ENCODE measurements at places on chromosomes 13 and 19.
A peak's percentile ranks its signal among the peaks of the same experiment; 100 is the strongest.

- no peak for DNase-seq
Measured at GRCh38 chr13:111423168-111423785, 102.8 kb downstream of the TEX29 start.

DNA sequence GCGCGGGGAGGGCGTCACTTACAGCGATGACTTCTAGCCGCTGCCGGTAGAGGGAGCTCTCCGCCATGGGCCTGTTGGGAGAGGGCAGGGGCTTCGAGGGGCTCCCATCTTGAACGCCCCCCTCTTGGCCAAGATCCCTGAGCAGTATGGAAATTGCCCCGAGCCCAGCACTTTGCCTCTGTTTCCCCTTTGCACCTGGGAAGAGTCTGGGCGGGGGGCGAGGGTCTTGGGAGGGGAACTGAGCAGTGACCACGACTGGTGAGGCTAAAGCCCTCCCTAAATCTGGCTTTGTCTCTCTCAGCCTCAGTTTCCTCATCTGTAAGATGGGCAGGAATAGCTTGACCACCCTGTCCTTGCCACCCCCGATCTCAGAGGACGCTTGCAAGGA is 2.8 kb downstream of the PALM3 start:
- DNase-seq, result peak; percentile 66

DNA sequence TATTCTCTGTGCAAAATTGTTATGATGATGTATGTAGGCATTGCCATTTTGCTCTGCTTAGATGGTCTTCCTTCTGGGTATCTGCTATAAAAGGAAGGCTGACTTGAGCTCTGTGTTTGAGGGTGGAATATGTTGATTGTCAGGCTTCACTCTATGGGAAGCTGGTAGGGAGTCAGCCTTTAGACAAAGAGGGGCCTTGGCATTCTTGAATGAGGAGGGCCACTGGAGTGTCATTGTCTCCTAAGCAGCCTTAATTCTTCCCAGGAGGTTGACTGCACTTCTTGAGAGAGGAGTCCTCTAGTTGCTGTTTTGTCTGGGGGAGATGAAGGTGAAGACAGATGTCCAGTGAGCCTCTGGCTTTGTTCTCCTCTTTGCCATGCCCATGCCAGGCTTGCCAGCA is 266.8 kb downstream of the KCNRG start:
- DNase-seq, result no peak

- peak; percentile 46 for DNase-seq
Measured at GRCh38 chr13:51244637-51245405, 22.6 kb downstream of the FAM124A start.

- DNase-seq, result no peak
Measured at GRCh38 chr13:61370520-61370919, 45.1 kb downstream of the PCDH20 start.

GRCh38 chr13:51453207-51453958 is 547 bp upstream of the INTS6 start:
- peak; percentile 94 for DNase-seq
